ENCODE measurements at places on chromosomes 1 and 21.

GRCh38 chr1:40985161-40985560 lies 5.7 kb downstream of the CTPS1 start:
- no peak for DNase-seq

GRCh38 chr1:41487126-41488039 lies 2.9 kb upstream of the EDN2 start:
- DNase-seq: no peak

- no peak for DNase-seq
These were observed 59.3 kb downstream of the GPR88 start for GRCh38 chr1:100597061-100597741.

DNA sequence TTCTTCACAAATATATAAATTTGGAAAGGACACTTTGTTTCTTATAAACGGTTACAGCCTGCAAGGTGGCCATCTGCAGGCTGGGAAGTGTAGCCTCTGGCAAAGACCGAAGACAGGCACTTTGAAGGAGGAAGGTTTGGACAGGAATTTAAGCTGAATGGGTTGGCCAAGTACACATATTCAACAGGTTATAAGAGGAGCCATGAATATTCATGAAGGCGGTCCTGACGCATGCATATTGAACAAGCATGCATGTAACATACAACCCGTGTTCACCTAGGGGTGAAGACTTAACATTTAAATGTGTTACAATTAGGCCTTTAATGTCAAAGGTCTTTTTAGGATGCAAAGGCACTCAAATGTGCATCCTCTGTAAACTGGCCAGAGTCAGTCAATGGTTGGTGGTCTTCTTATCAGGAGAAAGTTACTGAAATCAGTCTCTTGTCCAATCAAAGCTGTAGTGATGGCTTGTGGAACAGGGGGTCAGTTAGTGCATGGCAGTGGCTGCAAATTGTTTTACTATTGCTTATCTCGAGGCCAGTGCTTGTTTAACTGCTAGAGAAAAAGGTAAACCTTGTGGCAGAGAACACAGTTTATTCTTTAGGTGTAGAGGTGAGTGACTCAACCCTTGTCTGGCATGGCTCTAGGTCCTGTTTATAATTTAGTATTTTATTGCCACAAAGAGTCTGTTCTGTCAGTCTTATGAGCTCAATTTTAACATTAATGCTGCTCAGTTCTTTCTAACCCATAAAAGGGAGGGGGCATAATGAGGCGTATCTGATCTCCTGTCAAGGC lies 70.3 kb upstream of the F3 start:
- DNase-seq: no peak

GRCh38 chr21:42272984-42273600 lies 42.1 kb downstream of the TFF3 start:
- DNase-seq: no peak

DNA sequence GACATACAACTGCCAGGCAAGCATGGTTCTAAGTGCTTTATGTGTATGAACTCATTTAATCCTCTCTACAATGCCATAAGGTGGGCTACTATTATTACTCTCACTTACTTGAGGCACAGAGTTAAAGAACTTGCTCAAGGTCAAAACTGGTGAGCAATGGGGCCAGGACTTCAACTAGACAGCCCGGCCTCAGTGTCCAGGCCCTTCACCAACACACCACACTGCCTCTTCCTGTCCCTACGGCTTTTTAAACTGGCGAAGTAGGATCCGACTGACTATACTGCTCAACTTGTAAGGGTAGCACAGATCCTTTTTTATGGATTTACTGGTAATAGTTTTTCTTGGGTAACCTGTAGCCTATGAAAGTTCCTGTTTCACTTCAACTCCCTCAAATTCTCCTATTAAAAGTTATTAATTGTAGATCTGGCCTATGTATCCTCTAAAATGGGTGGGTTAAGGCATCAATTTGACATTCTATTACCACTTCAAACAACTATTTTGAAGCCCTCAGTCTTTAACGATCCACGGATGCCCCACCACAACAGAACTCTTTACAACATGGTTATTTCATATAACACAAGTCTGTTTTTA lies 4.3 kb downstream of the ERRFI1 start:
- DNase-seq: no peak

- DNase-seq: no peak
These were observed 25.0 kb downstream of the GLUL start for GRCh38 chr1:182366596-182366995.

DNA sequence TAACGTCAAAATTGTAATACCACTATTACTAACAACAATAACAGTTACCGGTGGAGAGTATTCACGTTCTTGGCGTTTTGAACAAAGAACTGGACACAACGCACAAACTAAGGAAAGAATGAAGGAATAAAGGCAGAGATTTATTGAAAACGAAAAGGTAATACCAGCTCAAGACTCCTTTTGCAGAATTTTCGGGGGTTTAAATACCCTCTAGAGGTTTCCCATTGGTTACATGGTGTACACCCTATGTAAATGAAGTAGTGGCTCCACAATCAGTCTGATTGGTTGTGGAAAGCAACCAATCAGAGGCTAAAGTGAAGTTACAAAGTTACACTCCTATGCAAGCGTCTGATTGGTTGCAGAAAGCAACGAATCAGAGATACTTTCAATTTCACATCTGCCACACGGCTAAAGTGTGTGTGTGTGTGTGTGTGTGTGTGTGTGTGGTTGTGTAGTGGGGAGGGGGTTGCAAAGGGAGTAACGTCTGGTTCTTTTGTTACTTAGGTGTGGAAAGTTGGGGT lies 1.1 kb upstream of the GTF2B start:
- no peak for DNase-seq

GRCh38 chr1:56526571-56527174 lies 52.7 kb downstream of the PLPP3 start:
- no peak for DNase-seq

- no peak for DNase-seq
These were observed 14.3 kb downstream of the MRAP start for GRCh38 chr21:32312976-32313375.

- no peak for DNase-seq
These were observed 255.8 kb upstream of the CACYBP start for GRCh38 chr1:174743654-174744561.

GRCh38 chr1:184770181-184770979 lies 15.7 kb upstream of the EDEM3 start:
- DNase-seq: no peak

- DNase-seq: no peak
These were observed 2.9 kb downstream of the MXRA8 start for GRCh38 chr1:1355416-1355815.

- no peak for DNase-seq
These were observed 48.9 kb downstream of the AGPAT3 start for GRCh38 chr21:43913928-43914327.

- no peak for DNase-seq
These were observed 21.1 kb downstream of the ERRFI1 start for GRCh38 chr1:8004803-8005573.

GRCh38 chr1:8818325-8818775 lies 910 bp upstream of the RERE start:
- DNase-seq: no peak

GRCh38 chr1:205598841-205599668 lies 32.8 kb downstream of the ELK4 start:
- no peak for DNase-seq

- peak; percentile 65 for DNase-seq
These were observed 12.5 kb downstream of the RPS6KA1 start for GRCh38 chr1:26541816-26542711.

GRCh38 chr21:44702111-44702972 lies 5.4 kb downstream of the KRTAP10-12 start:
- no peak for DNase-seq

GRCh38 chr1:30519201-30519763 lies 204.1 kb downstream of the MATN1 start:
- no peak for DNase-seq

- DNase-seq: no peak
These were observed 89.2 kb downstream of the NPHP4 start for GRCh38 chr1:5903031-5903430.

- DNase-seq: no peak
These were observed 446.0 kb upstream of the LRRC7 start for GRCh38 chr1:69121723-69122122.

- DNase-seq: no peak
These were observed 29.6 kb downstream of the GDAP2 start for GRCh38 chr1:117899801-117900200.

- DNase-seq: no peak
These were observed 9.8 kb upstream of the F5 start for GRCh38 chr1:169595764-169596711.

GRCh38 chr1:184800876-184801275 lies 46.2 kb upstream of the EDEM3 start:
- DNase-seq: no peak

DNA sequence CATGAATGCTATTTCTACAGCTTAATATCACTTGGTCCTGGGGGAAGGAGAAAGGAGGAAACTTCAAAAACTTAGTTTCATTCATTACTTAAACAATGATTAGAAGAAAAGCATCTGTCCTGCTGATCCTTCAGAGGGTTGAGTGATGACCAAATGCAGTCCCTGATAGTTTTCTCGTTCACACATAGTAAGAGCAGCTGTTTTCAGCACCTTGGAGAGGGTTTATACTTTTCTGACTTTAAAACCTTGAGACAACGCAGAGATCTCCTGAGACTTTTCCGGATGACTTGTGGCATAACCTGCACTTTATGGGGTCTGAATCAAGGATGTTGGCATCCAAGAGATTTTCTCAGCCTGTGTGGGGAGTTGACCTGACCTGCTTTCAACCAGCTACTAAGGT lies 94.0 kb upstream of the KCND3 start:
- no peak for DNase-seq

DNA sequence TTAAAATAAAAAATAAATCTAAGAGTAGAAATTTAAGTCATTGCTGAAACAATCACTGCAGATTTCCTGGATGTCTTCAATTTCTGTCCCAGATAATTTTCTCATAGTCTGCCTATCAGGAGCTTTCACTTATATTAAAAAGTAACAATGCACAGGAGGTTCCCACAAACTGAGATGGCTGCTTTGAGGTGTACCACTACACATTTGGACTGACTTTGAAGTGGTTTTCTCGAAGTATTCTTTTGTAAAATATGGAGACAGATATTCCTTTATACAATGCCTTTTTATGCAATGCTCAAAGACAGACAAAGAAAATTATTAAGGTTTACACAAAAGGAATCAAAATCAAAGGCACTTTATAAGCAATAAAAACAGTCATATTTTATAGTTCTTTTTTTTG lies 24.5 kb downstream of the TOR1AIP2 start:
- DNase-seq: no peak

DNA sequence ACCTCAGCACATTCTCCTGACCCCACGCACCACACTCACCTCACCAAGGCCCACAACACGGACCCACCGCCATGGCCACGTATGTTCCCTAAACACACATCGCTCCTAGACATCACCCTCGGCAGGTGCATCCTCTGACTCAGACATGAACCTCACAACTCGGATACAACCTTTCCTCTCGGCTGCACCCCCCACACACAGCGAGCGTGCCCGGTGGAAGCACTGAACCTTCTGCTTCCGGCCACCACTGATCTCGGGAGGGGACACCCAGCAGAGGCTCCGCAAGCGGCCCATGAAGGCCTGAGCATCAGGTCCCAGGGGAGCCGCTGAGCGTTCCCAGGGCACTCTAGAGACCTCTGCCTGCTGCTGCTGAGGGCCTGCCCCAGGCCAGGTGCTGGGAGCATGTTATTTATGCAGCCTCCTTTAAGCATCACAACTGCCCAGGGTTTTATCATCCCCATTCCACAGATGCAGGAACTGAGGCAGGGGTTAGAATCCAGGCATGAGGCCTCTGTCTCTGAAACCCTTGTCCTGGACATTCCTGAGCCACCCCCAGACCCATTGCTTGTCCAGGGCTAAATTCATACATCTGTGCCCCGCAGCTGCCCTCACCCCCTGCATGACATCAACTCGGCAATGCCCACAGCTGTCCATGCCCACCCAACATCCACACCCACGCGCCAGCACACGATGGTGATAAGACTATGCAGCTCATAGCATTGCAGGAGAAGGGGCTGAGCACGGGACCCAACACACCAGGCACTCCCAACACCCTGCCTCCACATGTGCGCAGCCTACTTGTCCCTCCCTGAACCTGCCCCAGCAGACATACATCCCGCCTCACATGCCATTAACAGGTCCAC lies 27.0 kb downstream of the SDC3 start:
- DNase-seq: no peak

DNA sequence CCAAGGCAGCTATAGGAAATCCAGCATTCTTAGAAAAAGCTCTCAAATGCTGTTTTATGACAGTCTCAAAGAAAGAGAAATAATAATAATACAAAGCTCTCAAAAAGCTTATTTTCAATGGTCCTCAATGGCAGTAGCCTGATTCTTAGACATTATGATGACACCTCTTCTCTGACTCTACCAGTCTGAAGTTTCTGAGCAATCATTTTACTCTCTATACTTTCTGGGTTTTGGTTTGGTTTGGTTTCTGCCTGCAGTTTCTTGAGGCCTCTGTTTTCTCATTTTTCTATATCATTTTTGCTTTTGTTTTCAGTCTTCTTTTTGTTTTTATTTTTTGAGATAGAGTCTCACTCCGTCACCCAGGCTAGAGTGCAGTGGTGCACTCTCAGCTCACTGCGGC lies 50.2 kb upstream of the TBX15 start:
- no peak for DNase-seq

GRCh38 chr1:226816576-226816975 lies 53.8 kb upstream of the PSEN2 start:
- DNase-seq: no peak

DNA sequence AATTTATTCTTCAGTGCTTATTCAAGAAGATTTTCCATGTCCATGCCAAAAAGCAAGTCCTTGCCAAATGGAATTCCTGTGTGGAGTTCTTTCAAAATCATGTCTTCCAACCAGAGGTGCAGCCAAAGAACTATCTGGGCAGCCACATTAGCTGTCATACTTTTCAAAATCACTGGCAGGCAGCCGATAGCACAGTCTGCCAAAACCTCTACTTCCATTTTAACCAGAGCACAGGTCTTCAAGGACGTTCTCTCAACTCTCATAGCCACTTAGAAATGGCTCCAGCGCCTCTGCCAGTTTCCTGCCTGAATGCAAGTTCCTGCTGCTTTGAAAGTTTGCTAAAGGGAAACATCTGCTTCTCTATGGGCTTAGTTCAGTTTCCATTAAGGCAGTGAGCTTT lies 975.7 kb upstream of the ADGRL4 start:
- no peak for DNase-seq

- DNase-seq: peak; percentile 28
These were observed 594 bp downstream of the HDGF start for GRCh38 chr1:156750711-156751450.

GRCh38 chr1:19385869-19386591 lies 73.9 kb downstream of the SLC66A1 start:
- DNase-seq: no peak

DNA sequence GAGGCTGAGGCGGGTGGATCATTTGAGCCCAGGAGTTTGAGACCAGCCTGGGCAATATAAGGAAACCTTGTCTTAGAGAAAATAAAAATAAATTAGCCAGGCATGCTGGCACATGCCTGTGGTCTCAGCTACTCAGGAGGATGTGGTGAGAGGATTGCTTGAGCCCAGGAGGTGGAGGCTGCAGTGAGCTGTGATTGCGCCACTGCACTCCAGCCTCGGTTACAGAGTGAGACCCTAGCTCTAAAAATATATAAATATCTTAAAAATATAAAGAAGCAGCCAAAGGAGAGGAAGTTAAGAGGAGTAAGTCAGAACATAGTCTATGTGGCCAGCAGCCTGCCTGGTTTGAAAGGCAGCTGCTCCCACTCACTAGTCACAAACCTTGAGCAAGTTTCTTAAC lies 4.5 kb upstream of the IL10RB start:
- no peak for DNase-seq

- DNase-seq: no peak
These were observed at the start of gene LPAR3 for GRCh38 chr1:84892705-84893618. LPAR3 (minus strand) TSS chr1:84893206; CDS start chr1:84866120, 27,086 bp downstream.

All from stimulated activated naive CD4-positive, alpha-beta T cell (primary cell).